Effector memory CD8-positive, alpha-beta T cell (primary cell): ENCODE measurements at places on chromosomes 3 and 15.
A peak's percentile ranks its signal among the peaks of the same experiment; 100 is the strongest.

DNA sequence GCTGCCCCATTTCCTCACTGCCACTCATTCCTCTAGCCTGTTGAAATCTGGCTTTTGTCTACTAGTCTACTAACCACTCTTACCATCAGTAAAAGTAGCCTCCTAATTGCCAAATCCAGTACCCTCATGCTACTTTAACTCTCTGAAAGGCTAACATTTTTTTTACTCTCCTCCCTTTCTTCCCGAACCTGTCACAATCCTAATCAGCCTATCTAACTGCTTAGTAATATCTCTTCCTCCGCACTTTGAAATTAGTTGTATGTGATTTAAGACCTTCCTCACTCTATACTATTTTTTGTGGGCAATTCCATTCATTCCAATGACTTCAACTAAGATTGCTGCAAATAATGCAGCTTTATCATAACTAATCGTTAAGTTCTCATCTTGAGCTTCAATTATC, 3.7 kb downstream of the SENP7 start:
- DNase-seq, result no peak

DNA sequence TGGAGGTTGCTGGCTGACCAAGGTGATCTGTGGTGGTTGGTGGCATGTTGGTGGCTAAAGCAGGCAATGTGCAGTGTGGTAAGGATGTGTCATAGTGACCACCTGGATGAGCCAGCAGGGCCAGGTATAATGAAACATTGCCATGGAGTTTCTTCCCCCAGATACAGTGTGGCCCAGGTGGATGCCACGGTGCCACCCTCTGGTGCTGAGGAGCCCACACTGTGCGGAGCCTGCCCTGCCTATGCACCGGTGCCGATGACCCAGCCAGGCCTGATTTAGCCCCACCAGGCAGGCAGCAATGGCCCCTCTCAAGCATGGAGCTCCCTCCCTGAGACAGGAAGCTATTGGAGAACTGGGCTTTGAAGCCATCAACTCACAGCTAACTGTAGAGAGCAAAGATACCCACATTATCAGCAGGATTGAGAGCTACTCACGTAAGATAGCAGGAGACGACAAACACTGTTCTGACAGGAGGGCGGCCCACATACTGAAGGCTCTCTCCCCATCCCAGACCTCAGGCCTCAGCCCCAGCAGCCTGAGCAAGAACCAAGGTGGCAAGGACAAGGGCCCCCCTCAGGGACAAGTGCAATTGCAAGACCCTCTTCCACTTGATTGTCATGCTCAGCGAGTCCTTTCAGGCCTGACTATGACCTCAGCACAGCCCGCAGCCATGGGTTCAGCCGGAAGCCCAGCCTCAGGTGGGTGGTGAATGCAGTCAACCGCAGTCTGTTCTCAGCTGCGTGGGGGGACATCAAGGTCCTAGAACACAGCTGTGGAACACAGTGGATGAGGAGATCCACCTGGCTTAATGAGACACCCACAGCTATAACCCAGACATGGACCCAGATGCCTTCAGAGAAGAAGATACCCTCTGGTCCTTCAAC, 82.8 kb upstream of the CDV3 start:
- DNase-seq, result peak; percentile 10

DNA sequence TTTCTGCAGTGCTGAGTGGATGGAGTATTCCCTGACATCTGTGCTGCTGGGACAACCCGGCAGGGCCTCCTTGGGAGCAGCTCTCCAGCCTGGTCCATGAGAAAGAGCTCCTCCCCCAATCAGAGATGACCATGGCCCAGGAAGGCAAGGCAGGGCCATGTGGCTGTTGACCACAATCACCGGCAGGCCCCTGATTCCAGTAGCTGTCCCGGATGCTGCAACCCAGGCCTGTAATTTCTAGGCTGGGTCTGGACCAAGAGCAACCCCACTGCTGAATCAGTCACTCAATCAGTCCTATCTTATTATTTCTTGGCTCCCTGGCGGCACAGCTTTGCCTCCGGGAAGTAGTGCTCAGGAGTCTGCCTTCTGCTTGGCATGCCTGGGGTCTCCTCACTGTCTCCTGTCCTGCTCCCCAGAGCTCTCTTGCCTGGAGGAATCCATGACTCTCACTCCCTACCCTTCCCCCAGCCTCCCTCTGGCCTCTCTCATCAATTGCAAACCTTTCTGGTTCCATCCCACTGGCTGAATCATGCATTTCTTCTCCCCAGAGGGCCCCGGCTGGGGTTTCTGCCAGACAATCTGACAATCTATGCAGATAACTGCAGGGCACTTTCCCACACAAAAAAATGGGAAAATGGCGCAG, 32.6 kb upstream of the ITGA11 start:
- no peak for DNase-seq

DNA sequence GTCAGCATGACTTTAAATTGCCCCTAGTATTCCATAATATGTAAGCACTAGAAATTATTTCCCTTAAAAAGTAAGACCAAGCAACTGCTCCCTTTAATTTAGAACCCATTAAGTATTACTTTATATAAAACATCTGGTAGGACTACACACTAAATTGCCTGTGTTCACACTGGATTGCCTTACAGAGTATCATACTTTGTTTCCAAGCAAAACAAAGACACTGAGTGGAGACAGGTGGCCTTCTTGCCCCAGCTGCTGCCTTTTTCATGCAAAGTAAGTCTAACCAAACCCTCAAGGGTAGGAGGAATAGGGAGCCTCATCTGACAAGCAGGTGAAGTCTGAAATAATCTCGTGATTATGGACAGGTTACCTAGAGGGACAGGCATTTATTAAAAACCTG, 87.3 kb downstream of the PEX5L start:
- DNase-seq, result no peak

DNA sequence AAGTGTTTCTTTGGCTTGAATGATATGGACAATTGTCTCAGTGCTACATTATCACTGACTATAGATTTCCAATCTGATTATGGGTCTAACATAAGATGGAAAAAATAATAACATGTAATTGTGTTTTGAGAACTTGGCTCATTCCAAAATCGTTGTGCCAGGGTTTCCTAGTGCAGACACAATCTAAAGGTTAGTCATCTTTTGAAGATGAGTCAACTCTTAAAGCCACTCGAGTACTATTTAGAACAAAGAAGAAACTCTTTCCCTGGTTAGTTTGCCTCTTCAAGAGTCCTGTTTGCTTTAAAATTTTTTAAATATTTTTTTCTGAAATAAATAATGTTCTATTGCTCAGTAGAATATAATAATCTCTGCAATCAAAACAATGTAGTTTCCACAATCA, 301.0 kb downstream of the CADM2 start:
- DNase-seq, result no peak

- DNase-seq, result no peak
Observed at GRCh38 chr3:56867671-56868070, 65.9 kb upstream of the ARHGEF3 start.

DNA sequence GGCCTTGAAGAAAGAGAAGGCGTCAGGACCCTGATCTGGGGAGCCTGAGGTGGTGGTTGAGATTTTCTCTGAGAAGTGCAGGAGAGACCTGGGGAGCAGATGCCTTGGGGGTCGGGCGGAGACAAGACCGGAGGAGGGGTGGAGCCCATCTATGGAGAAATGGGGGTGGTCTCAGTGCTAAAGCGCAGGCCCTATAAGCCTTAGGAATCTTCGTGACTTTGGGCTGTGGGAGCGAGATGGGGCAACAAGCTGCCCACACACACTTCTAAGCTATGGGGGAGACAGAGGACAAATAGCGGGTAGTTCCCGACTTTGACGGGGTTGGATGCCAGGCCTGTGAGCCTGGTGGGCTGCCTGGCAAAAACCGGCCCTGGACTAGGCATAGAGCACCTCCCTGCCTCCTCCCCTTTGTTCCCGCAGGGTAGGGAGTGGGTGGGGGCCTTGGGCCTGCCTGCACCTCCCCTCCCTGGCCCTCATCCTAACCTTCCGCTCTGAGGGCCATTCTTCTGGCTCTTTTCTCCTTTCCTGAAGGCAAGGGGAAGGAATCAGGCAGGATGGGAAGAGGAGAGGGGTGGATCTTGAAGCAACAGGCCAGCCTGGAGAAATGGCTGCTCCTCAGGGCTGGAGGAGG, 880 bp downstream of the NISCH start:
- DNase-seq, result no peak

- no peak for DNase-seq
Observed at GRCh38 chr3:64216274-64217147, 8.8 kb downstream of the PRICKLE2 start.

GRCh38 chr15:25186906-25187645, 232.3 kb downstream of the SNRPN start:
- no peak for DNase-seq

- DNase-seq, result no peak
Observed at GRCh38 chr3:73609315-73609641, 15.5 kb downstream of the PDZRN3 start.

DNA sequence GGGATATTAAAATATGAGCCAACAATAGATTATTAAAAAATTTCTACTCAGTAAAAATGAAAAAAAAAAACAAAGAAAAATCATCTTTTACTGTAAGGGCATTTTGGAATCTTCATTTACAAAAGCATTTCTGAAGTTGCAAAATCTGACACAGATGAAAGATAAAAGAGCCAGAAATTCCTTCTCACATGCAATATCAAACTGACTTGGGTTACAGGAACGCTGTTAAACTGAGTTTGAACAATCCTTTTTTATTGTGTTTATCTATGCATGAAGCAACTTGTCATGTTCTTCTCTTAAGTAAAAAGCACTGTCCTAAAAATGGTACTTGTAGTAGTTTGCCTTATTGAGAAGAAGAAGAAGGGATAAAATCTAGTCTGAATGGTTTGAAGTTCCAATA, 468.5 kb upstream of the KCNMB2 start:
- DNase-seq, result no peak

- DNase-seq, result no peak
Observed at GRCh38 chr15:75389791-75390382, 21.5 kb upstream of the MAN2C1 start.

DNA sequence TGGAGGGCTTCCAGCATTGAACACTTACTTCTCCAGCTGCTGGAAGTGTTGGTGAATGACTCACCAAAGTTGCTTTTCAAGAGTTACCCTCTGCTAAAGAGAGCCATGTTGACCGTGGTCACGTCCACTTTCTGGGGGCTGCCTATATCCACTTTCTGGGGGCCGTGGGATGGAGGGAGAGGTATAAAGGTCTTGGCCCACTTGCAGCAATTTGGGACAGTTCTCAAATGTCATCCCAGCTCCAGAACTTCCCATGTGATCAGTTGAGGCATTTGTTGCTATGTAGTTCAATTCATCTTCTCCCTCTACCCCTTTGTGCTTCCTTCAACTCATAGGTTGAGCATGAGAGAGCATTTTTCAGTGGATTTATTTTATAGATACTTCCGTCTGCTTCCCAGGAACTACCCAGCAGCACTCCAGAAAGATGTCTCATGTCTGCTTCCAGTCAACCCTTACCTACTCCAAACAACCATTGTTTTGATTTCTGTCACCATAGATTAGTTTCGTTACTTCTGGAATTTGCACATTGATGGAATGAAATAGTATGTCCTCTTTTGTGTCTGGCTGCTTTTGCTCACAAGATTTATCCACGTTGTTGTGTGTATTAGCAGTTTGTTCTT, 130.6 kb downstream of the TCF12 start:
- no peak for DNase-seq

GRCh38 chr3:95815828-95816227, 998.6 kb upstream of the EPHA6 start:
- DNase-seq, result no peak

DNA sequence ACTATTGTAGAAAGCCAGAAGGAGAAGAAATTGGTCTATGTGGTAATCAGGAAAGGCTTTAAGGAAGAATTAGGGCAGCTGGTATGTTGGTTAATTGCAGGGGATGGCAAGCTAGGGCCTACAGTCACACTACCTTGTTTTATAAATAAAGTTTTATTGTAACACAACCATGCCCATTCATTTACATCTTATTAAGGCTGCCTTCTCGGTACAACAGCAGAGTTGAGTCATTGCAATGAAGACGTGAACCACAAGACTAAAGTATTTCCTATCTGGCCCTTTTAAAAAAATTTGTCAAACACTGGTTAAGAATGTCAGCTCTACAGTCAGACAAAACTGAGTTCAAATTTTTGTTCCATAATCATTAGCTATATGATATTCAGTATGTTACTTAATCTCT, 8.3 kb downstream of the SERPINI1 start:
- DNase-seq, result no peak

DNA sequence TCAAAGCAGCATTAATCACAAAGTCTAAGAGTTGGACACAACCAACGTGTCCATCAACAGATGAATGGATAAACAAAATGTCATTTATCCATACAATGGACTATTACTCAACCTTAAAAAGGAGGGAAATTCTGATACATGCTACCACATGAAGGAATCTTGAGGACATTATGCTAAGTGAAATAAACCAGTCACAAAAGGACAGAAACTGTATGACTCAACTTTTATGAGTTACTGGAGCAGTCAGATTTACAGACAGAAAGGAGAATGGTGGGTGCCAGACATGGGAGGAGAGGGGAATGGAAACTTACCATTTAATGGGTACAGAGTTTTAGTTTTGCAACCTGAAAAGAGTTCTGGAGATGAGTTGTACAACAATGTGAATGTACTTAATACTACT, 43.0 kb upstream of the SEC13 start:
- DNase-seq, result no peak

DNA sequence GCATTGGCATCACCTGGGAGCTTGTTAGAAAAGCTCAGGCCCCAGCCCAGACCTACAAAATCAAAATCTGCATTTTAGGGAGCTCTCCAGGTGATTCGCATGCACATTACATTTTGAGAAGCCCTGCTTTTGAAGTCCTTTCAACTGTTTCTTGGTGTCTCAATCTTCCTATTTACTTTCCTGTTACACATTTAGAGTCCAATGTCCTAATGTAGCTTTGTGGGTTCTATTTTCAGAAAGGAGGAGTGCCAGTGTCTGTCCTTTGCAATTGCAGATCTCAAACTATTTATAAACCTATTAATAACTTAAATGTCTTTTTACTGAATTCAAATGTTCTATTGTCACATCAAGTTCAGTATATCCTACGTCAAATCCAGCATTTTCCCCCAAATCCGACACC, 27.8 kb upstream of the MYRIP start:
- no peak for DNase-seq

DNA sequence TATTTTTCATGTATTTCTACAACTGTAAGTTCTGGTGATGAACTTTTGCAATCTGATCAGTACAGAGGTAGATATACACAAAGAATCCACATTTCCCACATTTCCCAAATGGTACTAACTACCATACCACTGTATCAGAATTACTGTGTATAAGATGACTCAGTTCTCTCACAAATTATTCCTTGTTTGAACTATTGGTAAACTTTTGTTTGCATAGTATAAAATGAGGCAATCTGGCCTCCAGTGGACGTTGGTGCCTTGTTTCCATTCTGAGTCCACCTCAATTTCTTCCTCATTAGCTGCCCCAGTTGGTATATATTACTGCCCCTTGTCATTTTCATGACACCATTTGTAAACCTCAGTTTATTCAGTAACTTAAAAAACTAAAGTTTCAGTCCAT, 38.5 kb downstream of the SPTSSB start:
- DNase-seq, result no peak

DNA sequence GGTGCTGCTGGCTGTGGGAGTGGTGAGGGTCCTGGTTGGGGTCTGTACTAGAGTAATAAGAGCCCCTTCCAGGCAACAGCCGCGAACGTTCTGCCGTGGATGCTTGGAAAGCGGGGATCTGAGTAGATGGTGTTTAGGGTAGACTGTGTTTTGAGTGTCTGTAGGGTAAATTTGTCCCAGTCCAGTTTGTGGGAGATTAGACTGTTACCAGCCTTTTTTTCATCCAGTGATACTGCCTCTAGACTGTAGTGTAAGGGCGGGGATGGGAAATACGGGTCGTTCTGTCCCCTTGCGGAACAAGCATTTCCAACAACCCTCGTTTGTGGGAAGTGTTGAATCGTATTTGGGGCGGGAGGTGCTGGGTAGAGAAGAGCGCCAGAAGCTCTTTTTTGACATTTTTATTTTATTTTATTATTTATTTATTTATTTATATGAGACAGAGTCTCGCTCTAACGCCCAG, 424 bp downstream of the HAUS2 start:
- no peak for DNase-seq
